ELF-1 (cell line): ENCODE measurements at places on chromosomes 11 and 22.

GRCh38 chr11:81634483-81634882 is 1099.2 kb downstream of the FAM181B start:
- DNase-seq: no peak

DNA sequence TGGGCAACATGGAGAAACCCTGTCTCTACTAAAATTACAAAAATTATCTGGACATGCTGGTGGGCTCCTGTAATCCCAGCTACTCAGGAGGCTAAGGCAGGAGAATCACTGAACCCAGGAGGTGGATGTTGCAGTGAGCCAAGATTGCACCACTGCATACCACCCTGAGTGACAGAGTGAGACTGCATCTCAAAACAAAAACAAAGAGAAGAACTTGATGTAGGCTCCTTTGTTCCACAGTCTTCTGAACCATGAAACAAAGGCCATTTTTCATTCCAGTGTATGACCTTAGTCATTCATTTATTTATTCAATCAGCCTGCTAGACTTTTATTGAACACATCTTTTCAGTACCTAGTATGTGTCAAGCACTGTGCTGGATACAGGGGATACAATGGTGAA is 369.6 kb downstream of the FAT3 start:
- no peak for DNase-seq

GRCh38 chr11:74203966-74204365 is 32.9 kb downstream of the PPME1 start:
- no peak for DNase-seq

DNA sequence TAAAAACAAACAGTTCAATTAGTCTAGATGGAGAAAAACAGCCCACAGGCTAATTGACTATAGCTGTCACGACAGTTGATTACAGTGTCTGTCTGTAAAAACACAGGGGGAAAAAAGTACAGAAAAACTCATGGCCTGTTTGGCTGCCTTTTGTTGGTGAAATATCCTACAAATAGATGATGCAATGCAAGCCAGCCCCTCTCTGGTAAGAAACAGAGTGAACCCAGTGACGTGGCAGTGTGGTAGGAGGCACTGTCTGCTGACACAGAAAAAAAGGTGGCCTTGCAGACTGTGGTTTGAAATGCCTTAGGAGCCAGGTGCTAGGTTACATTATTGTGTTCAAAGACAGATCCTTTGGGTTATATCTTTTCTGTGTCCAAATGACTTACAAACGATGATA is 431.4 kb upstream of the CCDC90B start:
- peak; percentile 62 for DNase-seq

GRCh38 chr11:112627588-112628045 is 333.6 kb upstream of the NCAM1 start:
- no peak for DNase-seq

GRCh38 chr11:110112457-110112856 is 19.3 kb downstream of the ZC3H12C start:
- DNase-seq: no peak

GRCh38 chr11:86374586-86374985 is at the start of gene CCDC81:
CCDC81 (plus strand) TSS chr11:86374887; CDS start chr11:86375164, 277 bp downstream.
- DNase-seq: peak; percentile 86

DNA sequence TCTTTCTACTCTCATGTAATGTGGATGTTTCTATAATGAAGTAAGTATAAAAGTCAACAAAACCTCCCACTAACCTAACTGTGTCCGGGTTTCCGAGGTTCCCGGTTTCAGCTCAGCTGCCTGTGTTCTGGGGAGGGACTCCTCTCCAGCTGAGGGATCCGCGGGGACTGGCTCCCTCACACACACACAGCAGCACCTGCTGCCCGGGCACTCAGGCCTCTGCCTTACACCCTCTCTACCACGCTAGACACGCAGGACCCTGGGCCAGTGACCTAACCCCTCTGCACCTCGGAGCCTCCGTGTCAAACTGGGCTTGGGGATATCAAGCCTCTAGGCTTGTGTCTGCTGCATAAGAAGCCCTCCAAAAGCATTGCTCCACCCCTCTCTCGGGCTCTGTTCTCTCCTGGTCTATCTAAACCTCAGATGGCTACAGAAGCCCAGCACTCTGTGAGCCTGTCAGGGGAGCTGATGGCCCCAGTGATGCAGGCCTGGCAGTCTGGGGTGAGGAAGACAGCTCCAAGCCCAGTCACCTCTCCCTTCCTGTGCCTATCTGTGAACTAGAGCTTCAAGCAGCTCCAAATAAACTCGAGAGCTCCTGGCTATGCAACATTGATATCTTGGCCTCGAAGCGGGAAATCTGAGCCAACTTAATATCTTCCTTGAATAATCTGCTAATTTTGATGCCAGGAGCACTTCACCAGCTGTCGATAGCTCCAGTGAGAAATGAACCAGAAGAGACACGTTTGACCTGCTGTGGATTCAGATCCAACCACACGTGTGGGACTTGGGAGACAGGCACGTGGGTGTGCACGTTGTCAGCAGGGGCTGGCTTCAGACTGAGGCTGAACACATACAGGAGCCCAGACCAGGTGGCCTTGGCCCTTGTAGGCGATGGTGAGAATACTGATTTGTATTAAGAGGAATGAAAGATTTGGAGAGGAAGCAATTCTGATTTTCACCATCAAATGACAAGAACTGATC is 232.7 kb upstream of the B3GAT1 start:
- DNase-seq: peak; percentile 30

DNA sequence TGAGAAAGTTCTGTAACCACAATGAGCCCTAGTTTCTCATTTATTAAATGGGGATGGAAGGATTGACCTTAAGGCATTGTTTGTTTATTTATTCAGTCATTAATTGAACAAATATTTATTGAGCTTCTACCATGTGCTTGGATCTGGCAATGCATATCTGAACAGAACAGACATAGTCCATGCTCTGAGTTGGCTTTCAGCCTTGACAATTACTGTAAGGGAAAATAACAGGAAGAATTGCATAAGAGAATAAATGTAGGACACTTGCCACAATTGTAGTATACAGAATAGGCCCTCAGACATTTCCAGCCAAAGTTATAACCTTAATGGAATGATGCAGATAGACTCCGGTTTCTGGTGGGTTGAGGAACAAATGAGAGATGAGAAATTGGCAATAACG is 160.5 kb upstream of the TTC12 start:
- no peak for DNase-seq

DNA sequence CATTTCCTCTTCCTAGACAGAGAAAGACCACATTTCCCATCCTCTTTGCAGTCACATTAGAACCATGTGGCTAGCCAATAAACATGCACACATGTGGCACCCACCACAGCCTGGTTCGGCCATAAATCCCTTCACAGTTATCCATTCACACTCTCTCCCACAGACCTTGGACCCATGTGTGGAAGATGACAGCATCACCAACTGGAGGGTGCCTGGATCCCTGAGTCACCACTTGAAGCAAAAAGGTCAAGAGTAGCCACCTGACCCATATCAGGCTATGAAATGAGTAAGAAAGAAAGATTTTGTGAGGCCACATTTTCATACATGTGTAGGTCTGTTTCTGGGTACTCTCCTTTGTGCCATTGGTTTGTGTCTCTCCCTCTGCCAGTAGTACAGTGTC is 9.0 kb upstream of the TMEM121B start:
- DNase-seq: no peak

DNA sequence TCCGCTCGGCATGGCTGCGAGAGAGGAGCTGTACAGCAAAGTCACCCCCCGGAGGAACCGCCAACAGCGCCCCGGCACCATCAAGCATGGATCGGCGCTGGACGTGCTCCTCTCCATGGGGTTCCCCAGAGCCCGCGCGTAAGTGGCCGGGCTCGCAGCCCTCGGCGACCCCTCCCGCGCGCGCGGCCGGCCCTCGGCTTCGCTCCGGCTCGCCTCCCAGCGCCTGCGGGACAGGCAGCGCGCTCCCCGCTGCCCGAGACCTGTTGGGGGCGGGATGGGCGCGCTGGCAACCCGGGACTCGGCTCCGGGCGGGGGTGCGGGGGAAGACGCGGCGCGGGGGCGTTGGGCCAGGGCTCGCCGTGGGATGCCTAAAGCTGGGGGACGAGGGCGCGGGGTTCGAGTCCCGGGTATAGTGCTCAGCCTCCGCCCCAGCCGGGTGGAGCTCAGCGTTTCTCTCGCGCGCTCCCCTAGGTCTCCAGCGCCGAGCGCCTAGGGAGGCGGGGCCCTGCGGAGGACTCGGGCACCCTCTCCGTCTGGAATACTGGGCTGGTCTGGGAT is 630 bp downstream of the UBASH3B start:
- no peak for DNase-seq

DNA sequence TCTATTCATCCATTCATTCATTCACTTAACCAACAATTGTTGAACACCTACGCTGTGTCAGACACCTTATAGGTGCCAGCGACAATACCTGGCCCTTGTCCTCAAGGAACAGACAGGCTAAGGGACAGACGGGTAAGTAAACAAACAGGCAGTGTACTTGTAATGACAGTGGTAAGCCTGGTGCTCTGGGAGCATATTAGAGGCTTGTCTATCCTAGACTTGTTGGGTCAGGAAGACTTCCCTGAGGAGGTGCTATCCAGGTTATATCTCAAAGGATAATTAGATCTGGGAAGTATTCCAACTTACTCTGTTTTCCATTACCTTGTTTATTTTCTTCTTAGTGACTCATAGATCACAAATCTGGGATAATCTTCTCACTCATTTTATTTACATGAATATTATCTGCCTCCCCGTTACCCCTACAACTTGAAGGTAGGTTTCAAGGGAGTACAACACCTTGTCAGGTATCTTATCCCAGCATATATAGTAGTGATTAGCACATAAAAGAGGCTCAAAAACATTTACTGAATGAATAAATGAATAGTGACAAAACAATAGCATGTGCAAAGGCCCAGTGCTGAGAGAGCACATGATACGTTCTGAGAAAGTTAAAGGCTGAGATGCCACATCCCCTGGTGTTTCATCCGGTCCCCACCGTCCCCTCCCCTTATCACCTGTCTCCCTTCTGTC is 75.3 kb upstream of the NCAM1 start:
- no peak for DNase-seq

- no peak for DNase-seq
Measured at GRCh38 chr11:110200241-110200640, 96.2 kb downstream of the RDX start.

DNA sequence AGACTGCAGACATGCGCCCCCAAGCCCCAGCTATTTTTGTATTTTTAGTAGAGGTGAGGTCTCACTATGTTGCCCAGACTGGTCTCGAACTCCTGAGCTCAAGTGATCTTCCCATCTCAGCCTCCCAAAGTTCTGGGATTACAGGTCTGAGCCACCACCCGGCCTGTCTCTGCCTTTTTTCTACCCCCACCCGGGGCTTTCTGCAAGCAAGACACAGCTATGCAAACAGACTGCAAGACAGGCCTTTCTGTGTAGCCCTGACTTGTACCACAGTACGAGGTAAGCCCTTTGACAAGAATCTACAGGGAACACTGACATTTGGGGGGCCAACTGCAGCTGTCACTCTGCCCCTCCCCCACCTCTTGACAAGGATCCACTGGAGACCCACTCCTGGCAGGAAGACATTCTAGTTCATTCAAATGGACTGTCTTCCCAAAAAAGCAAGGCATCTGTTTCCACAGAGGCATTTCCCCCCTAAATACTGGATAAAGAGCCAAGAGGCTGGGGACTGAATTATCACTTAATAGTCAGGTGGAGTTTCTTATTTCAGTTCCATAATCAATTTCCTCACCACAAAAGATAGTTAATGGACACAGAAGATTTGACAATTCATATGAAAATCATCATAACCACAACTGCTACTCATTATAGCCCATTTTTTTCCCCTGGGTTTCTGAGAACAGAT is 118.2 kb downstream of the ABTB2 start:
- no peak for DNase-seq

GRCh38 chr11:86509588-86509974 is 134.9 kb downstream of the CCDC81 start:
- no peak for DNase-seq

- no peak for DNase-seq
Measured at GRCh38 chr11:73235236-73235786, 17.2 kb downstream of the P2RY2 start.

- DNase-seq: peak; percentile 89
Measured at GRCh38 chr11:118929501-118930093, 3.9 kb upstream of the BCL9L start.

DNA sequence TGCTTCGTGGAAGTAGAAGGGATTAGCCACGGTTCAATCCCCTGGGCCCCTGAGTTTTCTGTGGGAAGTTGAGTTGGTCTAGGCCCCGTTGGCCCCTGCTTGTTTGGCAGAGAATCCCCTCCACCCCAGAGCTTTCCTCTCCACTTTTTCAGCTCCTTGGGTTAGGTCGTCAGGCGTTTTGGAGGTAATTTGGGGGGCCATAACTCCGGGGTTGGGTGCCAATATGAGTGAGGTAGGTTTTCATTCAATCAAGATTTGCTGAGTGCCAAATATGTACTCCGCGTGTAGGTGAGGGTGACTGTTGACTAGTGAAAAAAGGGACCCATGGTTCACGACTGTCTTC is 590 bp downstream of the ATG13 start:
- no peak for DNase-seq

GRCh38 chr11:126925321-126926093 is 75.1 kb downstream of the KIRREL3 start:
- no peak for DNase-seq

DNA sequence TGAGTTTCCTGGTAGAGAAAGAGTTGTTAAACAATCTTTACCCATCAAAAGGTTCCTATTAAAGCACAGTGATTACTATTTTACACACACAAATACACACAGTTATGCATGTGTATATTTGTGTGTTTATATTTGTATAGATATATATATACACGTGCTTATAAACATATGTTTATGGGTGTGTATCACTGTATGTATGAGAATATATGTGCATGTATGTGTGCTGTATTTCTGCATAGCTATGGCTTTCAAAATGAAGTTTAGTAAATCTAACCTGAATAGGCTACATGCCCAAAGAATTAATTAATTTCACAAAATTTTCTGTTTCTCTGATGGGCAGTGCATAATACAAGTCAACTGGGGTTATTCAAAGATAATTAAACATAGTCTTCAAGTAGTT is 723.1 kb upstream of the KIRREL3 start:
- DNase-seq: no peak

DNA sequence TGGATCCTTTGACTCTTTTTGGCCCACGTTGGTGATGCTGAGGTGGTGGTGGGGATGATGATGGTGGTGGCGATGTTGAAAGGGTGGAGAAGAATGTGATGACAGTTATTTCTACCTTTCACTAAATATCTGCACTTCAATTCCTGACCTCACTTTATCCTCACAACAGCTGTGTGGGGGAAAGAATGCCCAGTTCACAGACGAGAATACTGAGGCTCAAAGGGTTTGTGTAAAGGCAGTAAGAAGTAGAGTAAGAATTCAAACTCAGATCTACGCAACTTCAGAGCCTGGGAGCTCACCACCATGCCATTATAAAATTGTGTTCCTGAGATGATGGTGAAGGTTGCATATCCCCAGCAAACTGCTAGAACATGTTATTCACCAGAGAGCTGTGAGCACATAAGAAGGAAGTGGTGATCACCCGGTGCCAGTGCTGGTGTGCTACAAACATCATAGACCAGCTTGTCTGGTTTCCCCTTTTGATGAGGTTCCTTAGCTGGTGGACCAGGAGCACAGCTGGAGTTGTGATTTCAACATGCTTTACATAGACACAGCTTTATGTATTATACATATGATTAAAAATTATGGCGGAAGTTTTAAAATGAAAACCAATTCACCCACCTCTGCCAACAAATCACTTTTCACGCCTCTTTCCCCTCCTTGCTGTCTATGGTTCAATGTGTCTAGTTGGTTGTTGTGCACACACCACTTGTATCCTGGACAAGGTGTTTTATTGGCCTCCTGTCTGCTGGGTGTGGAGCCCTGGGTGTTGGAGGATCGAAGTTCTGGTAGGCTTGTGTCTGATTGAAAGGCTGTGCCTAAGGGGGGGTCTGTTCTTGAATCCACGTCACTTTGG is 6.2 kb downstream of the ST14 start:
- no peak for DNase-seq

GRCh38 chr11:3674189-3674588 is 3.0 kb upstream of the CHRNA10 start:
- DNase-seq: peak; percentile 18
